ENCODE measurements at places on chromosomes 4 and X.

- H3K27me3 ChIP-seq = no peaks in the 10 kb centered on the region
- no peak for DNase-seq
- H3K4me3 ChIP-seq = no peak overlapping the region
Observed at GRCh38 chr4:159160242-159160641, 57.4 kb downstream of the RAPGEF2 start.

- DNase-seq = no peak
- peaks cover 6% of the 10 kb centered on the region for H3K27me3 ChIP-seq
- H3K27ac ChIP-seq = no peak overlapping the region
- no peak overlapping the region for H3K4me3 ChIP-seq
- H3K36me3 ChIP-seq = no peaks in the 10 kb centered on the region
Observed at GRCh38 chr4:153834901-153835300, 46.0 kb upstream of the SFRP2 start.

- no peak within 1 kb of the TSS for H3K27ac ChIP-seq
- no peaks in the 10 kb centered on the region for H3K27me3 ChIP-seq
- no peak for DNase-seq
- no peaks in the 10 kb centered on the region for H3K4me1 ChIP-seq
- no peak within 1 kb of the TSS for H3K4me3 ChIP-seq
Observed at GRCh38 chrX:87517571-87518141, at the start of gene KLHL4. Gene KLHL4, plus strand, starts transcription at chrX:87517802. Its CDS starts 92 bp downstream, at chrX:87517894.

DNA sequence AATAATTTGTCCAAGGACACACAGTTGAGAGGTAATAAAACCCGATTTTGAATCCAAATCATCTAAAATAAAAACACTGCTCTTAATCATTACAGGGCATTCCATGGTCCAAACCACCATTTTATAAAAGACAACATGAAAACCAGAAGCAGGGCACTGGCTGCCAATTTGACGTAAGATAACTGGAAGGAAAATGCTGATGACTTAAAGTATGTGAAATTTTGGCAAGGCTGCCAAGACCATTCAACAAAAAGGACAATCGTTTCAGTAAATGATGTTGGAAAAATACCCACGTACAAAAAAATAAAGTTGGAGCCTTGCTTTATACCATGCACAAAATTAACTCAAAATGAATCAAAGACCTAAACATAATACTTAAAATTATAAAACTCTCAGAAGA lies 344.4 kb downstream of the RAPGEF2 start:
- H3K27me3 ChIP-seq = peaks cover 13% of the 10 kb centered on the region
- H3K4me1 ChIP-seq = no peaks in the 10 kb centered on the region
- no peak for DNase-seq
- H3K27ac ChIP-seq = no peak overlapping the region

DNA sequence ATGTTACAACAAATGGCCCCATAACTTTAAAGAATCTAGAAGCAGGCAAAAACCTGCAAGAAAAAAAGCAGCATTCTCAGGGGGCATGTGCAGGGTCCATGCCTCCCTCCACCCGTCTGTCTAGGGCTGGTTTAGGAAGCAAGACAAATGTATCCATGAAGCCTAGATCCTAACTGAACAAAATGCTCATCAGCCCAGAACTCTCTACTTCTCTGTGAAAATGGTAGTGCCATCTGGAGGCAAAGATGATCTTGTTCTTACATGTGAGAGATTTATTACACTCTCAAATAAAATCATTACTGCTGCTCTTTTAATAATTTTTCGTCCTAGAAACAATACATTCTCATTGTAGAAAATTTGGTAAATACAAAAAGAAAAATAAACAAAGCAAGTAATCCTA lies 26.7 kb downstream of the NR3C2 start:
- H3K4me1 ChIP-seq = no peaks in the 10 kb centered on the region
- no peaks in the 10 kb centered on the region for H3K36me3 ChIP-seq
- DNase-seq = no peak
- H3K27me3 ChIP-seq = no peaks in the 10 kb centered on the region
- no peak overlapping the region for H3K27ac ChIP-seq
